T-cell (primary cell): ENCODE measurements at places on chromosomes 4 and X. TPM values are rescaled to one million over a fixed set of nuclear protein-coding genes. Genes with fewer than 3 reads are reported as not detected.

- DNase-seq: no peak
These were observed 4.4 kb upstream of the FBXW7 start for GRCh38 chr4:152540293-152540674.

The SORCS2 gene
- total RNA-seq: not detected

The PFKFB1 gene
- 0.18 TPM for total RNA-seq

DNA sequence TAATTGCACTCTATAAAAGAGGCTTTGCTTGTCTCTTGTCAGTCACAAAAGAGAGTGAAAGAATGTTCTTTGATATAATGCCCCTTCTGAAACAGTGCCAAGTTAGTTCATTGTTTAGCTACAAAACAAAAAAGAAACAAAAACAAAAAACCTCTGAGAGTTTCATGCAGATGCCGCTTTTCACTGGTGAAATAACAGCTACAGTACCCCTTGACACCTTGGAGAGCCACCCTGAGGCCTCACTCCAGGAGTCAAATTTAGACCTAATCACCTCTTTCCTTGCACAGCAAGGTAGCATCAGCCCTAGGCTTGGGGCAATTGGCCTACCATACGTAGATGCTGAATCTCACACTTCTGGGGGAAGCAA is 185.2 kb downstream of the UNC5C start:
- no peak for DNase-seq

DNA sequence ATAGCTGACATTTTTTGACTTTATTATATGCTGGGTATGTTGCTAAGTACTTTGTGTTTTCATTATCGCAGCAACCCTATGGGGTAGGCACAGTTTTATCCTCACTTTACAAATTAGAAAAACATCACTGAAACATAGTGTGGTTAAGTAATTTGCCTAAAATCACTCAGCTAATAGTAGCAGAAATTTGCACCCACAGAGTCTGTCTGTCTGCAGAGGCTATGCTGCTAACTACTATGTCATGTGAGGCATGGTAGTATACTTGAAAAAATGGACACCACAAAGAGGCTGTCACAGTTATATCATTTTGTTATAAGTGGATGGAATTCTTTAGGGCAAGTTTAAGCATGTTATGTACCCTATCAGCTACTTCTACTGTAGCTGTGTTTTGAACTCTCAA is 69.0 kb downstream of the STAG2 start:
- no peak for DNase-seq

- DNase-seq: no peak
These were observed 156.7 kb upstream of the EOLA2 start for GRCh38 chrX:150094996-150095395.

The SLC10A6 gene
- total RNA-seq: not detected

GRCh38 chr4:48321312-48321711 is 20.0 kb upstream of the SLAIN2 start:
- no peak for DNase-seq

DNA sequence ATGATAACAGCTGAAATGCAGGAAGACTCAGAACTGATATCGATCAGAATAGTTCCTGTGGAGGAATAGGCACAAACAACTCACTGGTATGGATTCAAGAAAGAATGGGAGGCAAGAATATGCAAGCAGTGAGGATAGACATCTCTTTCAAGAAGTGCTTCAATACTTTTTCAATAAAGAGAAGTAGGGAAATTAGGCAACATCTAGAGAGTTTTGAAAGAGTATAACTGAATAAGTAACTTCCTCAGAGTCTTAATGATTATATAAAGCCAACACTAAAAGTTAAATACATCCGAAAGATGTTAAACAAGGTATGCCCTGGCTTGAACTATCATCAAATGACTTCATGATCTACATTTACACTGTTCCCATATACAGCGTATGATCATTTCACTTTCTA is 1443.0 kb downstream of the PCDH7 start:
- DNase-seq: no peak

- no peak for DNase-seq
These were observed 2108.9 kb upstream of the TENM3 start for GRCh38 chr4:180134091-180134866.

The GASK1B gene
- total RNA-seq: not detected

DNA sequence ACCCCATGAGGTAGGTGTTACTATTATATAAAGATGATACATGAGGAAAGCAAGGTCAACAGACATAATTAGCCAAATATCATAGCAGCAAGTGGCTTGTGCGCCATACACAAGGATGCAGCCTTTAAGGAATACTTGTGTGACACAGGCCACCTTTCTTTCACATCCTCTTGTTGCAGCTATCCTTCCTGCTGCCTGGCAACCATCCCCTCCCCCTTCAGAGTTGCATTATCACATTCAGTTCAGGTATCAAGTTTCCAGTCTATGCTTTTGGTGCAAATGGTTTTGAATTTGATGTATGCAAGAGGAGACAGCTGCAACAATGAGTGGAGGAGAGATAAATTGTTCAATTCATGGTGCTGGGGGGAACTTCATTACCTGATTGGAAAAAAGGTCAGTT is 6.4 kb downstream of the ZCCHC18 start:
- no peak for DNase-seq

GRCh38 chrX:31063114-31063513 is 8.7 kb downstream of the FTHL17 start:
- DNase-seq: no peak

DNA sequence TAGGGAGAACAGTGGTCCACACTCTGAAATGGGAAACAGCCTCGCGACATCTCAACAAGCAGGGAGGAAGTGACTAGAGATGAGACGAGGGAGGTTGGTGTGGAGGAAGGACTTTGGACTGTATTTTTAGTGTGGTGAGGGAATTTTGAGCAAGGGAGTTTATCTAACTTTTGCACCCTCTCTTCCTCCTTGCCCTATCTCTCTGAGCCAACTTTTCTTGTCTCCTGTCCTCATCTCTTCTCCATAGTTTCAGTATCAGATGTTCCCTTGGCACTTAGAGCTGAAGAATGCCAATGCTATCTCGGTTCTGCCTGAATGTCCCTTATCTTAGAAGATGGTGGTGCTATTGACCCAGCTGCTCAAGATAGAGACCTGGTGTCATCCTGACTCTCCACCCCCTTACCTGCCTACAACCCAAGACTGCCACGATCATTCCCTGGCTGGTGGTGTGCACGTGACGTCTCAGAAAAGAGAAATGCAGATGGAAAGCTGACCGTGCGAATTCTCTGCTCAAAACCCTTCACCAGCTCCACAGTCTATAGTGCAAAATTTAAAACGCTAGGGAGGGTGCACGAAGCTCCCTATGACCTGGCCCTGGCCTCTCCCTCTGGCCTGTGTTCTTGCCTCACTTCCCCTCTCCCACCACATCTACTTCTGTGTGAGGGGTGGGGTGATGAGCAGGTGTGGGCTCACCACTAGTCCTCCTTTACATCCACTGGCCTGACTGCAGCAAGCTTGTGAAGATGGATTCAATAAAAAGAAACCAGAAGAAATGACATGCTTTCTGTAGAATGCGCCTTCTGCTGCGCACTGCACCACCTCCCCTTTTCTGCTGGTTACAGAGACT is 20.9 kb downstream of the MPP1 start:
- no peak for DNase-seq

DNA sequence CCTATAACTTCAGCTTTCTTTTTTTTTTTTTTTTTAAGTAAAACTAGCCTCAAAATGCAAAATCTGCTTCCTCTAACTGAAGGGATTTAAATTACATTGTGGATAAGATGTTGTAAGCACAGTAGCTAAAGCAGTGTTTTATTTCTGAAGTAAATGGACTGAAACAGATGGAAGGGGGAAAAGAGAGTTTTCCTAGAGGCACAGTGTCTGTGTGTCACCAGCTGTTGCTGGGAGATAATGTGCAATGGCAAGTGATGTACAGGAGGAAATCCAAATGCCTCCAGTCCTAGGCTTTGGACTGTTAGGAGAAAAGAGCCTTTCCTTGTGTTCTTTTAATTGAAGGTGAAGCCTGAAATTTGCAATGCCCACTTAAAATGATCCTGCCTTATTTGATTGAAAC is 672.1 kb downstream of the GRXCR1 start:
- no peak for DNase-seq

GRCh38 chr4:120225527-120225926 is 158.9 kb upstream of the MAD2L1 start:
- no peak for DNase-seq

The NPNT gene
- total RNA-seq: not detected

GRCh38 chrX:67338262-67338661 is 205.6 kb upstream of the AR start:
- DNase-seq: no peak

GRCh38 chr4:1035510-1035909 is 24.1 kb downstream of the FGFRL1 start:
- no peak for DNase-seq

GRCh38 chrX:93538575-93538974 is 134.8 kb downstream of the NAP1L3 start:
- DNase-seq: no peak

GRCh38 chr4:182504463-182504862 is 261.3 kb downstream of the TENM3 start:
- DNase-seq: no peak

DNA sequence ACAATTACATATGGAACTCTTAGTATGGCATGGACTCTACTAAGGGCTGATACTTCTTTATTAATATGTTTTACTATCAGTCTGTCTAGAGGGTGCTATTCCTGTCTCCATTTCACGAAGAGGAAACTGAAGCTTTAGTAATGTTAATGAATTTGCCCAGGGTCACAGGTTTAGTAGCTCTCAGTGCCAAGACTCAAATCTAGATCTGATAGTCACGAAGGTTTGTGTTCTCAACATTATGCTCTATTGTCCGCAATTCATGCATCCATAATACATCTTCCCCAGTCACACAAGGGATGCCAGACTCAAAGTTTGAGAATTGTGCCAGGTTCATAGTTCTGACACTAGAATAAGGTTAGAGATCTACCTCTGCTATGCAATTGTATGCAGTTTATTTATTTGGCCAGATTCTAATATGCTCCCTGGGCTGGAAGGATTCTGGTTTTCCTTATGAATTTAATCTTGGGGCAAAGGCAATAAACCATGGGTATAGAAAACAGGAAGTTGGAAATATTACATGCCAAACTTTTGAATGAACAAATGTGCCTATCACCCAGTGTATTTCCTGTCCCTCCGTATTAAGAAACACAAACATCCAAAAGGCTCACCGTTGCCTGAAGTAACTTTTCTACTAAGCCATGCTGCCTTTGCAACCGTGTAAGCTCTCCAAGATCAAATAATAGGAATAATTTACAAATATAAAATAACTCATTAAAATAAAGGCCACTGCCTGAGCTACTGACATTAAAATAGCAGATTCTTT is 478.5 kb downstream of the INPP4B start:
- no peak for DNase-seq

DNA sequence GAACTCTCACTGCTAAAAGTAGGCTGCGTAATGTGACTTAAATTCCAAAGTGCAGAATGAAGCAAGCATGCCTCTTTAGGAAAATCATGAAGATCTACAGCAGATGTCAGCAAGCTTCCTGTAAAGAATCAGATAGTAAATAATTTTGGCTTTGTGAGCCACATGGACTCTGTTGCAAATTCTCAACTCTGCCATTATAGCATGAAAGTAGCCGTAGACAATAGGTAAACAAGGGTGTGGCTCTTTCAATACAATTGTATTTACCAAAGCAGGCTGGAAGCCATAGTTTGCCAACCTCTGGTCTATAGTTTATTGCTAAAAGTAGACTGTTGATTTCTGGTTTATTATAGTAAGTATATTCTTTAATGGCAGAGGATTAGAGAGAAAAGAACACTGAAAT is 80.3 kb upstream of the FAM9B start:
- DNase-seq: no peak

DNA sequence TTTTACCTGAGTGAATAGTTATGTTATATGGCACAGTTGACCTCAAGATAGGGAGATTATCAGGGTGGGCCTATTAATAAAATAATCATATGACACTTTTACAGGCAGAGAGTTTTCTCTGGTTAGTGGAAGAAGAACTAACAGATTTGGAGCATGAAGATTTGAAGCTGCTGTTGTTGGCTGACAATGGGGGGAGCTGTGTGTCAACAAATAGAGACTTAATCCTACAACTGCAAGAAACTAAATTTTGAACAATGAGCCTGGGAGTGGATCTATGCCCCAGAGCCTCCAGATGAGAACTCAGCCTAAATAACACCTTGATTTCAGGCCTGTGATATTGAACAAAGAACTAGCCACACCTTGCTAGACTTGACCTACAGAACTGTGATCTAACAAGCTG is 7.2 kb upstream of the CCSER1 start:
- no peak for DNase-seq
